ENCODE measurements at places on chromosomes 11 and 22.

GRCh38 chr11:79237703-79238102, 203.1 kb downstream of the TENM4 start:
- DNase-seq, result no peak

DNA sequence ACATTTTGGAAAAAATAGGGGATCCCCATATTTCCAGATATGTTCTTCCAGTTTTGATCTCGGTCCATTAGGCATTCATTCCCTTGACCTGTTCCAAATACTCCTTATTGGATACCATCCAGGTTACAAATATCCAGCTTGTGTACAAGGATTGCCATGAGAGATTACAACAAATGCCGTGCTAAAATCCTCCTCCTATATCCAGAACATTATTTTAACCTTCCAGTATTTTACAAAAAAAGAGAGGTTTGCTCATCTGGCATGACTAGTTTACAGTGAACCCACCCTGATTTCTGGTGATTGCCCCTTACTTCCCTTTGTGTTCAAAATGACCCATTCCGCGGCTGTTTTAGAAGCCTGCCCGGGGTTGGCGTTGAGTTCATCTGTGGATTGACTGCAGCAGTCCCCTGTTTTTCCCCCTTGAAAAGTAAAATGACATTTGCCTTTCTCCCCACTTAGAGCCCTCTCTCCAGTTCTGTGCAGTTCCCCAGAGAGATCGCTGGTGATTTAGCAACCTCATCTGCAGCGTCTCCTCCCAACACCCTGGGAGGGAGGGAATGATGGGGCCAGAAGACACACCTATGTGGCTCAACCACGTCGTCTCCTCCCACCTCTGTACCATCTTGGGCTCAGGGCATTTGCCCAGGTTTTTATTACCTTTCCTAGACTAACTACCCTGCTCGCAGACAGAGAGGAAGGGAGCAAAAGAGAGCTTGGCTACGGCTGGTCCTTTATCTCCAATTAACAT, 73.6 kb downstream of the DSCAML1 start:
- DNase-seq, result no peak

- DNase-seq, result no peak
Measured at GRCh38 chr11:83736684-83737083, 450.5 kb upstream of the CCDC90B start.

GRCh38 chr11:103071008-103071407, 21.0 kb downstream of the DCUN1D5 start:
- DNase-seq, result no peak

GRCh38 chr11:65524014-65524740, 706 bp upstream of the SCYL1 start:
- DNase-seq, result no peak

GRCh38 chr11:65551572-65552387, 6.4 kb downstream of the LTBP3 start:
- peak; percentile 33 for DNase-seq

GRCh38 chr11:93852242-93852641, 1.8 kb upstream of the VSTM5 start:
- DNase-seq, result no peak

DNA sequence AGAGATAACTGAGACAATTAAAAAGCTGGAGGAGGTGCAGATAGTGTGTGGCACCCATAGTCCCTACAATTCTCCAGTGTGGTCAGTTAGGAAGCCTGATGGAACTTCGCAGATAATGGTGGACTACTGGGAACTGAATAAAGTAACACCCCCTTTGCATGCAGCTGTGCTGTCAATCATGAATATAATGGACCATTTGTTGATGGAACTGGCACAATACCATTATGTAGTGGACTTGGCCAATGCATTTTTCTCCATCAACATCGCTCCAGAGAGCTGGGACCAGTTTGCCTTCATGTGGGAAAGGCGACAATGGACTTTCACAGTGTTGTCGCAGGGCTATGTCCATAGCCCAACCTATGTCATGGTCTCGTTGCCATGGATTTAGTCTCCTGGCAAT, 324.2 kb downstream of the TMEM135 start:
- DNase-seq, result no peak

DNA sequence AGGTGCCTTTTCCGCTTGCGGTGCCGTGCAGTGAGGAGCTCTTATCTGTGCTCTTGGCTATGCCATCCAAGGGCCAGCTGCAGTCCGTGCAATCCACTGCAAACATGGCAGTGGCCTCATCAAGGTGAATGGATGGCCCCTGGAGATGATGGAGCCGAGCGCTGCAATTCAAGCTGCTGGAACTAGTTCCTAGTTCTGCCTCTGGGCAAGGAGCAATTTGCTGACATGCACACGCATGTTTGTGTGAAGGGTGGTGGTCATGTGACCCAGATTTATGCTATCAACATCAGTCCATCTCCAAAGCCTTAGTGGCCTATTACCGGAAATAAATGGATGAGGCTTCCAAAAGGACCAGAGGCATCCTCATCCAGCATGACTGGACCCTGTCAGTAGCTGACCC, 3.1 kb upstream of the EHD1 start:
- DNase-seq, result no peak

DNA sequence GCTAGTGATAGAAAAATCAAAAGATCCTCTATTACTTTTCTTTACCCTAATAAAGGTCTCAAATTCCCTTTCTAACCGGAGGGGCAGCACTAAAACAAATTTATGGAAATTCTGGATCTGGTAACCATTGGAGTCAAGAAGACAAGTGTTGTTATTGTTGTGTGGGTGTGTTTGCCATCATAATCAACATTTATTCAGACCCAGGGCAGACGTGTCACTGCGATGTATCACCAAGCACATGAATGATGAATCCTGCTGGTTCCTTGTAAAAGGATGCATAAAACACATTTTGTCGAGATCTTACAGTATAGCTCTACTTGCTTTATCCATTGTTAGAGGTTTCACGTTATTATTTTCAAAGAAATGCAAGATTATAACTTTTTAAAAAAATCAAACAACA, 12.1 kb upstream of the FJX1 start:
- DNase-seq, result no peak

GRCh38 chr11:44564670-44565210, 723 bp upstream of the CD82 start:
- no peak for DNase-seq

DNA sequence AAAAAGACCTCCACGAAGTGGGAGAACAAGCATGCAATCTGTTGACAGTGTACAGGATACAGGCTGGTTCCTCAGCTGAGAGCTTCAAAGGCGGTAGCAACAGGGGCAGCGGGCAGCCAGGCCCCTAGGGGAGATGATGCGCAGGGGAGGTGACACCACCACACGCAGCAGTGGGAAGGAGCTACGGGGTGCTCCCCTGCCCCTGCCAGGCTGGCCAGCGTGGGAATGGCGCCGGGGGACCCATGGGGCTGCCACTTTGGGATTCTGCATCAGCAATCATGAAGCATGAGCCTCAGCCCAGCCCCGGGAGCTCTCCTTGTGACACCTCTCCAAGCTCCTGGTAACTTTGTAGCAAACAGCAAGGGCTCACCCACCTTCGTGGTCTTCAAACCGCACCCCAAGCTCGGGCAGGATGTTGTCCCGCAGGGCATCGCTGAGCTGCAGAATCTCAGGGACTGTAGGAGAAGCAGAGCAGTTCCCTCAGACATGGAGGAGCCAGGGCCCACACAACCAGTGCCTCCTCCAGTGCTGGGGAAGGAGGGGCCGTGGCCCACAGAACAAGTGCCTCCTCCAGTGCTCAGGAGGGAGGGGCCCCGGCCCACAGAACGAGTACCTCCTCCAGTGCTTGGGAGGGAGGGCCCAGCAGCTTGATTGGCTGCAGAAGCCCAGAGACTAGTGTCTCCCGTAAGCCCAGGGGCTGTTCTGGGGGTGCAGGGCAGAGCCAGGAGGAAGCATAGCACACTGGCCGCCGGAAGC, 14.6 kb upstream of the NAP1L4 start:
- no peak for DNase-seq
